Left forelimb (tissue), 1 donor: ENCODE measurements at places on chromosomes 7 and 10.

DNA sequence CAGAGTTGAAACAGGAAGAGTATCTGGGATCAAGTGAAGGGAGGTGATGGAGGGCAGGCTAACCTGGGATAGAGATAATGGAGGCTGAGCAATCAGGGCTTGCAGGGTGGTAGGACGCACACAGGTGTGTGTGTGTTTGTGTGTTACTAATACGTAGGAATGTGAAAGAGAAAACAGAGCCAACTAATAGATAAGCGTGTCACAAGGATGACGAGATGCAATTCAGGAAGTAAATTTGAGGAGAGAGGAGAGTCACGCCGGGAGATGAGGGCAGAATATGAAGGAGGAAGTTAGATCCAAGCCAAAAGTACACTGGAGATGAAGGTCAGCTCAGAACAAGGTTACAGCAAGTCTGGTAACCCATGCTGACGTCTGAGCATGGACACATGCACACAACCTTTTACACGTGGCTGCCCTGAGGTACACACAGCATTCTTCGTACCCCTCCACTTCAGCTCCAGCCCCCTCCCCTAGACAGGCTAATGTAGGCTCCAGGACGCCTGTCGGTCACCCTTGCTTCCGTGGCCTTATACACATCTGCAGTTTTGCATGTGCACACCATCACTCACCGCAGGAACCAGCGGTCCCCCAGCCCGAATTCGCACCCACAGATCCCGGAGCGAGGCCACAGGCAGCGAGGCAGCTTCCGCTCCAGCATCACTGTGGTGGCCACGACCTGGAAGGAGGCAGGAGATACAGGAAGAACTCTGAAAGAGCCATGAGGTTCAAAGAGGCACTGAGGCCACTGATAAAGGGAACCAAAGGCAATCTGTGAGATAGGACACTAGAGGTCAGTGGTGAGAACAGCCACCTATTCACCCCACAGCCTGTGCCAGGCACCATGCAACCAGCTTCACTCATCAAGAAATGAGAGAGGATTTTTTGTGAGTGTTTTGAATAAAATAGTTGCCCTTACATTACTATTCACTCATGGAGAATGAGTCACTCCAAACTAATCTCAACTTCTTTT, 23.7 kb upstream of the TRPV6 start:
- no peak for DNase-seq

DNA sequence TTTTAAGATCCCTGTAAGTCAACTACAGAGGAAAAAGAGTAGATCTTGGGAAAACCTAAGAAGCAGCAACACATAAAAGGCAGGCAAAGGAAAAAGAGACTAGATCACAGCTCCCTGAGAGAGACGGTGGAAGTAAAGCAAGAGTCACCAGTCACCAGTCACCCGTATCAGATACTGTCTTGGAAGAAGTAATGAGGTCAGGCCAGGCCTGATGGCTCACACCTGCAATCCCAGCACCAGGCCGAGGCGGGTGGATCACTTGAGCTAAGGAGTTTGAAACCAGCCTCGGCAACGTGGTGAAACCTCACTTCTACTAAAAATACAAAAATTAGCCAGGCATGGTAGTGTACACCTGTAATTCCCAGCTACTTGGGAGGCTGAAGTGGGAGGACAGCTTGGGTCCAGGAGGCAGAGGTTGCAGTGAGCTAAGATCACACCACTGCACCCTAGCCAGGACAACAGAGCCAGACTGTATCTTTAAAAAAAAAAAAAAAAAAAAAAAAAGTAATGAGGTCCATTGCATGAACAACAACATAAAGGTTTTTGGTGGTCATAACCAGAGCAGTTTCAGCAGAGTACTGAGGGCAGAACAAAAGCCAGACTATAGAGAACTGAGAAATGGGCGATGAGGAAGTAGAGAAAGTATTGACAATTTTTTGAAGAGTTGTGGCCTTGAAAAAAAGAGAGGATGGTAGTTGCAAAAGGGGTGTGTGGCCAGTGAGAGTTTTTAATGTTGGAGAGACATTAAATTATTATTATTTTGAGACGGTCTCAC, 16.9 kb downstream of the ZNF713 start:
- DNase-seq: no peak

- DNase-seq: no peak
Measured at GRCh38 chr7:141946796-141947195, at the start of gene CLEC5A. Gene CLEC5A, minus strand, starts transcription at chr7:141946974. Its CDS starts 682 bp downstream, at chr7:141946292.

DNA sequence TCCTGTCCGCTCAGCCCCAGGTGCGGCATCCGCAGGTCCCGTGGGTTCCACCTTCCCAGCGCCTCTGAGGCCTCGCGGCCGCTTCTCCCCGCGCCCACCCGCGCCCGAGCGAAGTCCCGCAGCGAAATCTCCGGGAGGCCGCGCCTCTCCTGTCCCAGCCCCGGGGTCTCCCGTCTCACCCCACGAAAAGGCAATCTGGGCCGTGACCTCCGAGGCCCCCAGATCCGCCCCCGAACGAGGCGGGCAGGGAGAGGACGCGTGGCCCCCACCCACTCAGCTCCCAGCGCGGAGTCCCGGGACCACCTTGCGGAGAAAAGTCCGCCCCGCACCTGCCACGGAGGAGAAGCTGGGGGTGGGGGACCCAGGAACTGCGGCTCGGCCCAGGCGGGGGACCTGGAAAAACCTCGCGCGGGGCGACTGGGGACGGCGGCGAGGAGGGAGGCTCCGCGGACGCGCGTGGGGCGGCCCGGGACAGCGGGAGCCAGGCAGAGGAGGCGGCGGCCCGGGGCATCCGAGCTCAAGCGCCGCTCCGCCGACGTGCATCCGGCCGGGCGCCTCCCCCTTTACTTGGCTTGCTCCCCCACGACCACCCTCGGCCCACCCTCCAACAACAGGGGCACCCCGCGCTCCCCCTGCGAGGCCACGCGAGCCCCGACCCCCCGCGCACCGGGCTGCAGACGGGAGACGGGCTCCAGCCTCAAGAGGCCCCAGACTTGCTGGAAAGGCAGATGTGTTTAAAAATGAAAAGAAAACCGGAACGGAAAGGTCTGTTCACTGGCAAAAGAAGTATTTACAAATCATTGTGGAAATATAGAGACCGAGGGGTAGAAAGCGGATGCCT, 33.0 kb upstream of the RNF32 start:
- DNase-seq: no peak

- DNase-seq: no peak
Measured at GRCh38 chr7:36298106-36298505, 91.6 kb upstream of the ANLN start.

DNA sequence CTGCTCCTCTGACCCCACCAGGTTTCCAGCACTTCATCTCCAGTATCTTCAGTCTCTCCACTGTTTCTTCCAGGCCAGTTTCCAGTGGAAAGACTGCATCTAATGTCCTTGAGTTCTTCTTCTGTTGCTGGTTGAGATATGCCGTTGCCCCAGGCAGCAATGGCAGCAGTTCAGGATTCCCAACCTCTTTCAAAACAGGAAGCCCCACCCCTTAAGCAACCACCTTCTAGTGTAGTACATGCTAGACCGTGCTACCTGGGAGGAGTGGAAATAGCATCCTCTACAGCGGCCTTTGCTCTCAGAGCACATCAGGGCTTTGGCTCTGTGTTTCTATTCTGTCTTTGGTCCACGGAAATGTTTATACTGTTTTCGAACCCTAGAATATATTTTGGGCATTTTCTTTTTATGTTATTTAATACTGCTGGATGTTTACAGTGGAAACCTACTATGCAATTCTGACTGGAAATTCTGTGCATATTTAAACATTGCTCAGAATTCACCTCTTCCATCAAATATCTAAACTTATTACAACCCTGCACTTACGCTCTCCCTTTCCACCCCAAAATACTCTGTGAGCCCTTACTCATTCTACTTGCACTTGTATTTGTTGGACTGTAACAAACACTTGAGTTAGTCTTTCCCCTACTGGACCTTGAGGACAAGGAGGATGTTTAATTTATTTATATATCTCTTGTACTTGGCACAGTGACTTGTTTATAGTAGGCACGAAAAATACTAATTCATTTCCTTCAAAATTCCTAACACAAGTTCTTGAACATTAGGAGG, 8.5 kb upstream of the BPGM start:
- DNase-seq: no peak

GRCh38 chr10:34936061-34936460, 121.0 kb upstream of the PARD3 start:
- DNase-seq: no peak

DNA sequence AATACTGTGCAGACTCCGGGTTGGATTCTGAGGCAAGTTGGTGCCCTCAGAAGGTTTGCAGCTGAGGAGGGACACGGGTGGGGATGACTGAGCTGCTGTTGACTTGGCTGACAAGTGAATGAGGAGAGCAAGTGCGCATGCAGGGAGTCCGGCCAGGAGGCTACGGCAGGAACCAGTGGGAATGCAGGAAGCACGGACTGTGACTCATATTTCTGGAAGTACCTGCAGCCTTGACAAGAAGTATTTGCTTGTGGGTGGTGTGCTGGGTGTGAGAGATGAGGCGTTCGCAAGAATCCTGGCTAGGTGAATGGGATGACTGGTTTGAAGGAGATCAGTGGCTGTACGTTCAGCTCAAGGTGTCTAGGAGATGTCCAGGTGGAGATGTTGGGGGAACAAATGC, 30.8 kb upstream of the FXYD4 start:
- DNase-seq: no peak

GRCh38 chr7:106982415-106982814, 62.1 kb upstream of the PRKAR2B start:
- no peak for DNase-seq

DNA sequence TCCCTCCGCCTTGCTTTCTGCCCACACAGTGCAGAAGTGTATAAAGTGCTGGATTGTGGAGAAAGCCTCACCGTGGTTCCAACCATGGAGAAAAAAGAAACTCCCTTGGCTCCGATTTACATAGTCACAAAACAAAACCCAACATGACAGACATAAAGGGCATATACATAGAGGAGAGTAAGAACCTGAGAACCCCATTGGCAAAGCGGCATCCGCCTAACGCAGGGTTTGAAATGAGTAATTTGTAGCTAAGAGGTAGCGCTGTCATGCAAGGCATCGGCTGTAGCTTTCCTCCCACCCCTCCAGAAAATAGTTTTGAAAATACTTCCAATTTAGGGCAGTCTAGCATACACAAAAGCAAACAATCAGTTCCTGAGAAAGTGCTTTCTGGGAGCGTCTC, 126.0 kb upstream of the NRBF2 start:
- DNase-seq: no peak

DNA sequence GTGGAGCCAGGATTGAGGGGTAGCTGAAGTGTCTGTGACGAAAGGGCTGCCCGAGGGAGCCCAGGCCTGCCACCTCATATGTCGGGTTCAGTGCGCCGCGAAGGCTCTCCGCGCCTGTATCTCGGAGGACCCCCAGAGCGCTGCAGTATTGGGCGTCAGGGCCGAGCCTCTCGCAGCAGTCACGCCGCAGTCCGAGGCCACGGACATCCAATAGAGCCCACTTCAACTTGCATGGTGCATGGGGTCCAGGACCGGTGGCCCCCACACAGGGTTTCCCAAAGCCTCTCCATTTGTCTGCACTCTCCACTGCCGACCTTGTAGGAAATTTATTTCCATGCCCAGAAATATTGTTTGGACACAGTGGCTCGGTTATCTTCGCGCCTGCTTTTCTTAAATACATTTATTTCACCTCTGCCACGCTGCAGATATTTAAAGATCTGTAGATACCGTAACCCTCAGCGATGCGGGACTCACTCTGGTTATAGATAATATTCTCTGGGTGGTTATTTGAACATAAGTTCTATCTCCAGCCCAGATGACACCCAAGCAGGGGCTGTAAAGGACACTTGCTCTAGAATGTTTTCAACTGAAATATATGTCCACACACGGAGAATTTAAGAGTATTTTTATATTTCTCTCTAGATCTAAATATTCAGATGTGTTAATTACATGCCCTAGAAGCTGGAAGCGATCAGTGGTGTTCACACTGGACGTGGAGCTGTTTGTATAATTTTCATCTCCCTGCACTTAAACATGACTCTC, 5.1 kb upstream of the ZNF503 start:
- no peak for DNase-seq

- no peak for DNase-seq
Measured at GRCh38 chr7:128821724-128822123, 8.5 kb upstream of the FLNC start.

GRCh38 chr7:74199551-74200355, 10.1 kb upstream of the LAT2 start:
- DNase-seq: no peak

- no peak for DNase-seq
Measured at GRCh38 chr10:66180581-66181318, 745.1 kb upstream of the LRRTM3 start.

DNA sequence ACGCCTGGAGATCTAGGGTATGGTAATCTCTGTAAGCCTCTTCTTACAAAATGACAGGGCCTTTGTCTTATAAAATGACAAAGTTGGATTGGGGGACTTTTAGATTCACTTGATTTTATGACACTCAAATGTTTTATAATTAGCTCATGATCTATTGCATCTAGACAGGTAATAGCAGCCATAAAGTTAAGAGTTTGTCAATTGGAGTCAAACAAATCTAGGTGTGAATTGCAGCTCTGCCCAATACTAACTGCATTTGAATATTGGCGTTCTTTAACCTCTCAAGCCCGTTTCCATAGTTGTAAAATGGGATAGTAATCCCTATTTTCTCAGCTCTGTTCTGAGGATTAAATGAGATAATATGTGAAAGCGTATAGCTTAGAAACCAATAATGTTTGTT, 14.1 kb upstream of the MRC1 start:
- DNase-seq: no peak

DNA sequence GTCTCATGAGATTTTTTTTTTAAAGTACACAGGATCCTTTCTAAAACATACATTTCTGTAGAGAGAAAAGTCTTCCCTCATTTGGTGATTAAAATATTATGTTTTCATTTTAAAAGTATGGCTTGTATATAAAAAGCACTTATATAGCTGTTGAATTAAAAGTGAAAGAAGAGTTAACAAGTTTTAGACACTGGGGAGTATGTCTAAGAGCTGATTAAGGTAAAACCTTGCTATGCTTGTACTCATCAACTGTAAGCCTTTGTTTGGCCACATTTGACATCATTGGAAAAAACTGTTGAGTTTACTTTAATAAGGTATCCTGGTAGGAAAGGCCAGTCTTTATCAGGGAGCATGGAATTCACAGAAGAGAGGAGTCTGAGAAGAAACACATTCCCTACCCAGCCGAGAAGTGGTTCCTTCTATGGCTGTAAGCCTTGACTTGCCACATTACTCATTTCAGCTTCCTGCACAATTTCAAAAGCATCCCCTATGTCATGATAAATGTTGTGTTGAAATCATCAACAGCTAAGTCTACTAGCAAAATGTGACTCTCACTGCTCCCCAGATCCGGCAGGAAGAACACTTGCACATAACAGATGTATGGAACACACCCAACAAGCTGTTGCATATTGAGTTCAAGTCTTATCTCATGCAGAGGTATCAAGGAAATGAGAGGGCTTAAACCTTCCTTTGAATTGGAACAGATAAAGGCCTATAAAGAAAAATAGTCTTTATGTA, 171.8 kb upstream of the CDK1 start:
- no peak for DNase-seq

DNA sequence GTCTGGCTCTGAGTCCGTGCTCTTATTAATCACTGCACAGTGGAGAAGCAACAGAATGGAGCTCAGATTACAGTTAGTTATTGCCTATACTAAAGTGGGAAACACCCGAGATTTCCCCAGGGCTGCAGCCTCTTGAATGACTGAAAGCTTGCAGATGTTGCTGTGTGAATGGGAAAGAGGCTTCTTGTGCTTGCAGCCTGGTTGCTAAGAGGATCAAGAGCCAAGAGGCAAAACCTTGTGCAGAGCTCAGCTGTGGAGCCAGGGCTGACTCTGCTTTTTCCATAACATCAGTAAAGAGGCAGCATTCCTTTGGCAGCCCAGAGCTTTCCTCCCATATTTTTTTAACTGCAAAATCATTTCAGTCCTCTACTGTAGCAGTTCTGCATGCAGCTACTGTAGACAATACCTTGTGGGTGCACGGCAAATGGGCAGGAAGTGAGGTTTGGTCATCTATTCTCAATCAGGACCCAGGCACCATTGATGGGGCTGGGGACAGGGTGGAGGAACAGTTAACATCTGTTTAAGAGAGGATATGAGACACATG, 86.5 kb downstream of the RALA start:
- peak; percentile 83 for DNase-seq
